ENCODE measurements at places on chromosomes 6 and 20.

- no peak for DNase-seq
Observed at GRCh38 chr6:17879184-17879583, 108.3 kb downstream of the KIF13A start.

GRCh38 chr6:25034431-25034921, 98.7 kb upstream of the RIPOR2 start:
- DNase-seq, result no peak

- no peak for DNase-seq
Observed at GRCh38 chr6:63521475-63522210, 50.6 kb upstream of the LOC128125822 start.

- DNase-seq, result no peak
Observed at GRCh38 chr20:6940048-6940447, 172.6 kb downstream of the BMP2 start.

DNA sequence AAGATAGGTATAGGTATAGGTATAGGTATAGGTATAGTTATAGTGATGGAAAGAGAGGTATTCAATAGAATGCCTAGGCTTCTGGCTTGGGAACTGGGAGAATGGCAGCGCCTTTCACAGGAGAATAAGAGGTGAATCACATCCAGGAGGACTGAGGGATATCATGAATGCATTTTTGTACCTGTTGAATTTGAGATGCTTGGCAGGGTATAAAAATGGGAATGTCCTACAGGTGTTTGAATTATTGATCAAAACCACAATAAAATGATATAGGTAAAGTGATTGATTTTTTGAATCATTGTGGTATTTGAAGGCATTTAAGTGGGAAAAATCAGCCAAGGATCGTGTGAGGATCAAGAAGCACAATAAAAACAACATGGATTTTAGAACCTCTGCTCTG, 119.2 kb upstream of the ARG1 start:
- DNase-seq, result no peak

- no peak for DNase-seq
Observed at GRCh38 chr6:39057251-39058155, 8.9 kb downstream of the GLP1R start.

- DNase-seq, result no peak
Observed at GRCh38 chr6:34836008-34836407, 44.1 kb downstream of the BLTP3A start.

- DNase-seq, result no peak
Observed at GRCh38 chr6:152078804-152079203, 271.3 kb downstream of the ESR1 start.

DNA sequence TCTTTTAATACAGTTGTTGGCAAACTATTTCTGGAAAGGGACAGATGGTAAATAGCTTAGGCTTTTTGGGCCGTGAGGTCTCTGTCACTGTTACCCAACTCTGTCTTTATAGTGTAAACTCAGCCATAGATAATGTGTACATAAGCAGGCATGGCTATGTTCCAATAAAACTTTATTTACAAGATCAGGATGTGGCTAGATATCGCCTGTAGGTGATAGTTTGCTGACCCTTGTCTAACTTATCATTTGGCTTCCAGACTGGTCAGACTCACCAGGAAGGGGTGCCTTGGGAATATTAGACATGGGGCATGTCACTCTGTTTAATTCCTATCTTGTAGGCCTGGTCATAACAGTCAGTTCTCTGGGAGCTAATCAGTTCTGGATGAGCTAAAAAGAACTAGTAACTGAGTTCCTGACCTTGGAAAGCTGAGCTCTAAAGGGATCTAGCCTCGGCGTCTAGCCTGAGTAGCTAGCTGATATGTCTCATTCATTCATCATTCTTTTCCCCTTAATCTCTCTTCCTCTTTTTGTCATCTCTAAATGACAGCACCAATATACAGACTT, 163.6 kb downstream of the SLC16A10 start:
- DNase-seq, result no peak

GRCh38 chr20:58106143-58106750, 122.2 kb downstream of the ANKRD60 start:
- no peak for DNase-seq

GRCh38 chr6:122347280-122347679, 52.2 kb upstream of the HSF2 start:
- no peak for DNase-seq

- no peak for DNase-seq
Observed at GRCh38 chr6:52725143-52725534, 38.1 kb downstream of the GSTA2 start.

GRCh38 chr20:38092260-38092857, 58.8 kb downstream of the RPRD1B start:
- no peak for DNase-seq

DNA sequence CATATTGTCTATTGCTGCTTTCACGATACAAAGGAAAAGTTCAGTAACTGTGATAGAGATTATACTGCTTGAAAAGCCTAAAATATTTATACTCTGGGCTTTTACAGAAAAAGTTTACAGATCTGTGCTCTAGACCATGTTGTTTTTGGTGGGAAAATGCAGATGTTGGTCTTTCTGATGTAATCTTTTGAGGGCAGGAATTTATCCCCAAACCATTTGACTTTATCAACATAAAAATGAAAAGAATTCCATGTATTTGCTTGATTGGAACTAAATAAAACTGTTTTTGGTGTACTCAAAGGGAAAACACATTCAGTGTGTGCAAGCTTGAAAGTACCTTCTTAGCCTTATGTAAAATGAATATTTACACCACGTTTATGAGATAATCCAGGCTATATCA, 603.5 kb downstream of the KHDRBS2 start:
- no peak for DNase-seq

DNA sequence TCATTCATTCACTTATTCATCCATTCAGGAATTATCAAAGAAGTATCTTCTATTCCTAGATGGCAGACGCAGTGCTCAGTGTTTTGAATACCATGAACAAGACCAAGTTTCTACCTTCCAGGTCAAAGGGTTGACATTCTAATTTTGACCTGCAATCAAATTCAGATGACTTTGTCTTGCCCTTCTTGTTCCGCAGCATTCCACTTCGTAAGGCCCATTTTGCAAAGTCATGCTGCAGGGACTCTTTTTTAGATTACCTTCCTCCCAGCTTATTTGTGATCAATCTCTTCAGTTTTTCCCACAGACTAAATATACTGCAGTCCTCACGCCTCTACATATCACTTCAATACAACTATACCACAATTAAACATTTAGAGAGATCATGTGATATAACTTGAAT, 7.1 kb upstream of the TAAR1 start:
- DNase-seq, result no peak

DNA sequence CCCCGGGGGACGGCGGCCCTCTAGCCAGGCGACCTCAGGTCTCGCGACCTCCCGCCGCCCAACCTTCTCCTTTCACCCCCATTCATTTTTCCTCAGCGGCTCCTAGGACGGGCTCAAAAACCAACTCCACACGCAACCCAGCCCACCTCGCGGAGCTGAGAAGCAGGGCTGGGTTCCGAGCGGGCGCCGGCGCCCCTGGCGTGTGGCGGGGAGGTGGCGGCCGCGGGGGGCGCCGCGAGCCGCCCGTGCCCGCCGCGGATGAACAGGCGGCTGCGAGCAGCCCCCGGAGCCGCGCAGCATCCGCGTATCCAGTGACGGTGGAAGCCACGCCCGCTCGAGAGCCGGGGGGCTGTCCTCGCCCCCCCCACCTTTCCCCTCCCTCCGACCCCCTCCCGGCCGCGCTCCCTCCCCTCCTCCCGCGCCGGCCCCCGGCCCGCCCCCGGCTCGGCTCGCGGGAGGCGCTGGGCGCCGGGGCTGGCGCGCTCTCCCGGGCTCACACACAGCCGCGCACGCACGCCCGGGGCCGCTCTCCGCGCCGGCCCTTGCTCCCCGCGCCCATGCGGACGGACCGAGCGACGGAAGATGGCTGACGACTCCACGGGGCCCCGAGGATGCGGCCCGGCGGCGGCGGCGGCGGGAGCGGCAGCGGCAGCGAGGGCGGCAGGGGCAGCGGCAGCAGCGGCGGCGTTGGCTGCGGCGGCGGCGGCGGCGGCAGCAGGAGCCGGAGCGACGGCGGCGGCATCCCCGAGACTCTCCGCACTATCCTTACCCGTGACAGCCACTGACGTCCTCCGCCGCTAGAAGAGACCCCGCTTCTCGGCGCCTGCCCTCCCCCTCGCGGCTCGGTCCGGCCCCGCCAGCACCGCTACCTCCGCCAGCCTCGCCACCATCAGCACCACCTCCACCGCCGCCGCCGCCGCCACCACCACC, at the start of gene SOBP:
SOBP (plus strand) TSS at position 482 of the 930 bp plus-strand sequence. CDS start 500 bp downstream, outside the sequence.
- DNase-seq, result peak; percentile 40

- DNase-seq, result no peak
Observed at GRCh38 chr20:53748176-53748575, 154.5 kb upstream of the ZNF217 start.

DNA sequence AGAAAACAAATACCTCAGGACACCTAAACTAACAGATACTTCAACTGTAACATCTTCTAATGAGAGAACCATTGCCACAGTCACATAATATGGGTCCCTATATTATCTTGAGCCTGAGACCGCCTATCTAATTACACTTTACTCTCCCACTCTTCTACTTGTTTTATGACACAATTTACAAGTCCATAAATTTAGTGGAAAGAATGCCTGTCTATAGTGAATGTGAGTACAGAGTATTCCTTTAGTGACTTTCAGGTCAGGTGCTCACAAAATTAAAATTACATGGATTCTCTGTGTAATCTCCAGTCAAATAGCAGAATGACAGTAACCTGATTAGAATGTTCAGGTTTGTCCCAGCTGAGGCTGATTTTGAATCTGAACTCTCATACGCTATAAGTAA, 624.1 kb downstream of the PKHD1 start:
- DNase-seq, result no peak

GRCh38 chr20:7850775-7851490, 89.3 kb downstream of the HAO1 start:
- DNase-seq, result no peak

- peak; percentile 71 for DNase-seq
Observed at GRCh38 chr6:43509984-43510826, at the start of gene LRRC73. Gene LRRC73 (minus strand): TSS chr6:43510346. CDS start chr6:43509785, 561 bp downstream.

GRCh38 chr6:141990840-141991239, 141.9 kb upstream of the GJE1 start:
- no peak for DNase-seq

DNA sequence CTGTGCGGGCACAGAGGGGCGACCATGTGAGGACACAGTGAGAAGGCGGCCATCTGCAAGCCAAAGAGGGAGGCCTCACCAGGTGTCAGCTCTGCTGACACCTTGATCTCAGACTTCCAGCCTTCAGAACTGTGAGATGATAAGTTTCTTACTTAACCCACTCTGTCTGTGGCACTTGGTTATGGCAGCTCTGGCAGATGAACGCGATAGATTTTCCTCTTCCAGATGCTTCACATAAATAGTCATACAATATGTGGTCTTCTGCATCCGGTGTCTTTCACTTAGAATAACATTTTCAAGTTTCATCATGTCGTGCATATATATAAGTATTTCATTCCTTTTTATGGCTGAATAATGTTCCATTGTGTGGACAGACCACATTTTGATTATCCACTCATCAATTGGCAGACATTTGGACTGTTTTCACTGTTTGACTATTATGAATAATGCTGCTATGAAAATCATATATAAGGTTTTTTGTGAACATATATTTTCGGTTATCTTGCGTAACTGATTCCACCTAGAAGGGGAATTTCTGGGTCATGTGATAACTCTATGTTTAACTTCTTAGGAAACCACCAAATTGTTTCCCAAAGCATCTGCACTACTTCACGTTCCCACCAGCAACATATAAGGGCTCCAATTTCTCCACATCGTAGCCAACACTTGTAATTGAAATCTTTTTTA, 30.2 kb downstream of the PRR18 start:
- DNase-seq, result no peak

- DNase-seq, result no peak
Observed at GRCh38 chr20:21047981-21048380, 58.2 kb downstream of the LINC00237 start.

DNA sequence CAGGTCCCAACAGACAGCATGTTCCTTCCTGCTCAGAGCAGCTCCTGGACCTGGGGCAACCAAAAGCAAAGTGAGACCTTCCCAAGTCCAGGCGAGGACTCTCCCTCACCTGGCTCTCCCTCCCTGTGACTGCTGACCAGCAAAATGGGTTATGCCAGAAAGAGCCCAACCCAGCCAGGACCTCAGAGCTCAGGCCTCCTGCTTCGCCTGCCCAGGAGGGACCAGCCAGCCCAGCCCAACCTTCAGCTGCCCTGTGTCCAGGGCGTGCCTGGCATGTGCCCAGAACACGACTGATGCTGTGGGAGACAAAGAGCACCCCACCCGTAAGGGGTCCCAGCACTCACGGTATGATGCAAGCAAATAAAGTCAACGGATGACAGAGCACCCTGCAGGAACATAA, 74.0 kb upstream of the CST7 start:
- no peak for DNase-seq

DNA sequence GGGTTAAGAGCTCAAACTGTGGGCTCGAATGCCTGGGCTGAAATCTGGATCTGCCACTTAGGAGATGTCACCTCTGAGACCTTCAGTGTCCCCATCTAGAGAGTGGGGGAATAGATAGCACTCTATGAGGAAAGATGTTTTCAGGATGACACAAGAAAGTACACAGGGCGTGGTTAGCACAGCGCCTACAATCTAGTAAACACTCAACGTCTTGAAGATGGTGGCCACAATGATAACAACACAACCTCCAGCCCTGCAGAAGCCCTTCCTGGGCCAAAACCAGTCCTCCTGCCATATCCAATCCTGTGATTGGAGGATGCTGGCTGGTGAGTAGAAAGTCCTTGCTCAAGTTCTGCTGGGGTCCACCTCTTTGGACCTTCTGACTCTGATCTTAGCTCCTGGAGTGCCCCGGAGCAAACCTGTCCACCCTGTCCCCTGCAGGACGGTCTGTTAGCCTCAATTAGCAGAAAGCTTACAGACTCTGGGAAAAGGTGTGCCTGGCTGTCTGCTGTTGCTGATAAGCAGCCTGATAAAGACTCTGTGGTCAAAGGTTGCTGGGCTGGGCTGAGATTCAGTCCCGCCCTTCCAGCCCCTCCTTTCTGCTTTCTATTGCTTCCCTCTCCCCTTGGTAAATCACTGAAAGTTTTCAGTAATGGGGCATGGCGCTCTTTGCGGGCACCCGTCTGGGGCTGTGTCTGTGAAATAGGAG, 8.2 kb downstream of the EDN3 start:
- DNase-seq, result no peak

DNA sequence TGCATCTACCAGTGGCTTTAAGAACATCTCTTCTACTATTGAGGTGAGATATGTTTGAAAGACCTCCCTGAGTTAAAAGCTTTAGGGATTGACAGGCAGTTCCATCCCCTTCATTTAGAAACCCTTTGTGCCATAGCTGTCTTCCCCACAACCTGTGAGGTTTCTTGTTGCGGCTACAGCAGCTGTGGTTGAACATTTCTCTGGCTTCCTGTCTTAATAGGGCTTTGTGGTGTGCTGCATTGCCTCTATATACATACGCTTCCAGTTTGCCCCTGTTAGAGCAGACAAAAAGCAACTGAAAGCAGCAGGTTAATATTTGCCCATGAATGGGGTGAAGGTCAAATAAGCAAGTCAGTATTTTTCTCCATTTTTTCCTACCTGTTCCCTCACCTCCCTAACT, 210.2 kb downstream of the TMEM200A start:
- peak; percentile 60 for DNase-seq

- DNase-seq, result no peak
Observed at GRCh38 chr6:145850671-145851070, 36.1 kb upstream of the FBXO30 start.

All from naive thymus-derived CD4-positive, alpha-beta T cell (primary cell).